ENCODE measurements at places on chromosomes 2 and 18.

- peak; percentile 40 for DNase-seq
Observed at GRCh38 chr18:9613550-9614400, 584 bp downstream of the PPP4R1 start.

- DNase-seq = peak; percentile 36
Observed at GRCh38 chr2:60764736-60765534, 8.9 kb downstream of the PAPOLG start.

- DNase-seq = no peak
Observed at GRCh38 chr2:20507166-20507692, 60.4 kb downstream of the RHOB start.

DNA sequence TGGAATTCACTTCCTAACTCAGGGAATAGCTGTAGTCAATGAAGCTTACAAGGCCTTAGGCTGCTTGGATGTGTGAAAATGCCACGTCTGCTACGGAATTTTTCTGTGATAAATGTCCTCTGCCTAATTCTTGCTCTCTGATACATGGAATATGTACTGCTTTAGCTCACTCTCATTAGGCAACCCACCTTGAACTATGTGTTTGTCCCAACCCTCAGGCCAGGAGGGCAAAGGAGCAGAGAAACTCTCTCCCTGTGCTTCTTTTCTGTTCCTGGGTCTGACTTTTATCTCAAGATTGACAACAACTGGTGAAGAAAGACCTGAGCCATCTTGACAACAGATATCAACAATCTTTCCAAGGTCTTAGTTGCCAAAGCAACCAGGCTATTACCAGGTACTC is 143.9 kb downstream of the GCA start:
- no peak for DNase-seq

DNA sequence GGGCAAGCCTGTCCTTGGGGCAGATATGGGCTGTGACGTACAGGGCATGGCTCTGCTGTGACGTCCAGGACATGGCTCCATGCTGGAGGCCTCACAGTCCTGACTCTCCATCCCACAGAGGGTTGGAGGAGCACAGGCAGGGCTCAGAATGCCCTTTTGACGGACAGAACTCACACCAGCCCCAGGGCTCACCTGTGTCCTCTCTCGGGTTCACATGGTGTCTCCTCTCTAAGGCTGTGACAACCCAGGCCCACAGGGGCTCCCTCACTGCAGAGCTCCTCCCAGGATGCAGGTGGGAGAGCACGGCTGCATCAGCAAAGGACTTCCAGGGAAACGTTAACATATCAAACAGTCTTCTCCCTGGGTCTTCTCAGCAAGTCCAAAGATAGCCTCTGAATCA is 133.8 kb downstream of the EIPR1 start:
- DNase-seq = no peak

DNA sequence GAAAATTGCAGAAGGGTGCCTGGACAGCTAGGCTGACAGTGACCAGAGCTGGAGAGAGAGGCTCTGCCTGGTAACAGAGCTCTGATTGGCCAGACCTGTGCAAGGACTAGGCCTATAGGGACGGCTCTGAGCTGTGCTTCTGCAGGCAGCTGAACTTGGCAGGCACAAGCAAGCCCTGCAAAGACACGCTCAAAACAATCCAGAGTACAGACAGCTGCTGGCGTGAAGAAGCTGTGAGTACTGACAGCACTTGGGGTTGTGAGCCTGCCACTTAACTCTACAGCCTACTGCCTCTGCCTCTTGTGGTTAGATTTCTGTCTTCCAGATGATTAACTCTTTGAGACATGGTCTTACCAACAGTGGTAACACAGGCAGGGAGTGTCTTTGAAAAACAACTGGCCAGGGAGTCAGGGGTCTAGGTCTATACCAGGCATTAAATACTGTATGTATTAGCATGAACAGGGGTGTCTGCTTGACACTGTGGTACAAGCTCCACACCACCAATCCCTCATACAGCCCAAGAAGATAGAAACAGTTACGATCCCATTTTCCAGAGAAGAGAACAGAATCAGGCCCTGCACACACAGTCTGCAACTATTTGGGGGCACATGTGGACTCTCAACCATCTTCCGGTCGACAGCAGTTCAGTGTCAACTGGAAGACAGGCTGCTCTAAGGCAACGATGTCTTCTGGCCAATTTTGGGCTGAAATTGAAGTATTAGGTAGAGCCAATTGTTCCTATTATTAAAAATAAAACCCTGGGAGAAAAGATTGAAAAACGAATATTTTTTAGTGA is 568.4 kb downstream of the TNS1 start:
- DNase-seq = peak; percentile 38

- DNase-seq = no peak
Observed at GRCh38 chr2:86772611-86773010, 18.1 kb downstream of the CD8A start.

DNA sequence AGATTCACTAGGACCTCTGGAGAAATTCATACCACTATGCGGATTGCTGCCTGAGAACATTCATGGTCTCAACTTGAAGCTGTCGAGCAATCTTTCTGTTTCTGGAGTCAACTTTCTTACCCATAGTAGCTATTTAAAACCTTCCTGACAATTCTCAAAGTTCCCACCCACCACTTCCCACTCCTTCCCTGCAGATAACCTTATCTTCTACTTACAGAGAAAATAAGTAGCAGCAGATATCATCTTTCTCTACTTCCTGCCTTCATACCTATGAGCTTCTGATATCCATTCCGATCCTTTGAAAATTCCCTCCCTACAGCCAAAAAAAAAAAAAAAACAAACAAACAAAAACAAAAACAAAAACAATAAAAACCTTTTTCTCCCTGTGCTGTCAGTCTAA is 81.2 kb upstream of the CYRIA start:
- DNase-seq = no peak

DNA sequence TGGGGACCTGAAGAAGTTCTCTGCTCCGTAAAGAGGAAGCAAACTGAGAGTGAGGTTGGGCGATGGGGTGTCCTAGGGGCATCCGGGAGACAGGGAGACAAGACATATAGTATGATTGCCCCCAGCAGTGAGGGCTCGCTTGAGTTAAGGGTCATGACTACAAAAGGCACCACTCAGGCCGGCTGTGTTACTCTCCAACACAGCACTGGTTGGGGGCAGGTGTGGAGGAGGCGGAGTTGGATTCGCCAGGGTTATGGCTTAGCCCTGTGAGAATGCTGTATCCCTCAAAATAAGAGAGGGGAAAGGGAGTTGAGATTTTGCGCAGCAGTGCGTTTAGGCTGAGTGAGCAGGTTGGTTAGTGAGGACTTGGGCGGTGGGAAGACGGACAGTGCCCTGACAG is 12.0 kb downstream of the DYSF start:
- DNase-seq = no peak

GRCh38 chr2:121532347-121532766 is 1.7 kb downstream of the RNU4ATAC start:
- no peak for DNase-seq

DNA sequence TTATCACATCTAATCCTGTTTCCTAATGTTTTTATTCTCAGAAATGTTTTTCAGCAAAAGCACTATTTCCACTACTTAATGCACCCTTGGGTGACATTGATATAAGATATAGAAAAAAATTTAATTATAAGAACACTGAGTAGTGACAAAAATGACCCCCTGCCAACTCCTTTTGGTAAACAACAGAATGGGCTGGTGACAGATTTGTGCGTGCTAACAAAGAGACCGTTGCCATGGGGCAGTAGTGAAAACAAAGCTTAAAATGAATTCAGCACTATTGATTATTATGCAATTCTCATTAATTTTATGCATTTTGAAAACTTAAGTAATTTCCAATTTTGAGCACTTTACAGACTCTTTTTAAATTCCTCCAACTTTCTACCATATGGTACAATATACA is 33.1 kb downstream of the RDH14 start:
- DNase-seq = no peak

- no peak for DNase-seq
Observed at GRCh38 chr2:16293871-16294270, 353.5 kb downstream of the MYCN start.

DNA sequence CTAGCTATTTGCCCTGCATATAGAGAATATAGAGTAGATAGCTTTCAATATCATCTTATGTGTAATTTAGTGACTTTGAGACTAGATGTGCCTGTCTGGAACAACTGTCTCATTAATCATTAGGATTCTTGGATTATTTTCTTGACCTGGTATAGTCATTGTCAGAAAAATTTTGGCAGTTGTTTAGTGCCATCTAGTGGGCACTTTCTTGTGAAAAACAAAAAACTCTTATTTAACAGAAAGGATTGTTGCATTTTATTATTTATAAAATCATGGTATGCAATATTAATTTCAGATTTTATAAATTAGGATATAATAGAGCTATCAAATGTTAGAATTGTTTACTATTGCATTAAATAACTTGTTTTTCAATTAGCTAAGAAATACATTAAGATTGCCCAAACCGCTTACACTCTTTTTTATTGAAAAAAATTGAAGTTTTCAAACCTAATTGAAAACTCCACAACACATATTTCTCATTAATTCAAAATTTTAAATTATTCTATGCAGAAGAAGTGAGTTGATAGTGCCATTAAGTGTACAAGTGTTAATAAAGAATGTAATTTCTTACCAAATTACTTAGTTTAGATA is 80.3 kb downstream of the DYNAP start:
- peak; percentile 34 for DNase-seq

DNA sequence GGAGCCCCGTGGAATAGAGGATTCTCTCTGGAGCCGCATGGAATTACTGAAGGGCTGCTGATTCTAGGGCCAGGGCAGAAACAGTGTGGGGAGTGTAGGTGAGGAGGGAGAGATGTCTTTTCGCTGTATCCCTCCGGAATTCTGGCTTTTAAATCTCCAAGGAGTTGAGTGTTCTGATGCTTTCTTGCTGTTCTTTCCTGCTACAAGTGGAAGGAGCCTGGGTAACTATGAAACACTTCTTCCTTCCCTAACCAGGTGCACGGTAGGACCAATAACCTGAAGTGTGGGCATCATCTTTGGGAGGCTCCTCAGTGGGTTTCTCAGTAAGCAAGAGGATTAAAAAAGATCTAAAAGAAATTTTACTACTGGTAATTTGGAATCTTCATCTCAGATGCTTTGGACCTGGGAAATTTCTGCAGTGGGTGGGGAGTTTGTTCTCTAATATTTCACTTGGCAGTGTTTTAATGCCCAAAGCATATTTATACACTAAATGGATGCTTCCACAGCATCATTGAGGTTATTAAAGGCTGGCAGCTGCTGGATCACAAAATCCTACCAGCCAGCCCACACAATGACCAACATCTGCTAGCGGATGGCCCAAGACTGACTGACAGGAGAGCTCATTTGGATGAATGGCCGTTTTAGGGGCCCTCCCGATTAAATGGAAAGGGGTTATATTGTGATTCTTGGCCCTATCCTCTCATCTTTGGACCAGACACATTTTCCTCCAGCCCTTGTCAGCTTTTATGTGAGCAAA is 2.1 kb downstream of the EML6 start:
- no peak for DNase-seq

DNA sequence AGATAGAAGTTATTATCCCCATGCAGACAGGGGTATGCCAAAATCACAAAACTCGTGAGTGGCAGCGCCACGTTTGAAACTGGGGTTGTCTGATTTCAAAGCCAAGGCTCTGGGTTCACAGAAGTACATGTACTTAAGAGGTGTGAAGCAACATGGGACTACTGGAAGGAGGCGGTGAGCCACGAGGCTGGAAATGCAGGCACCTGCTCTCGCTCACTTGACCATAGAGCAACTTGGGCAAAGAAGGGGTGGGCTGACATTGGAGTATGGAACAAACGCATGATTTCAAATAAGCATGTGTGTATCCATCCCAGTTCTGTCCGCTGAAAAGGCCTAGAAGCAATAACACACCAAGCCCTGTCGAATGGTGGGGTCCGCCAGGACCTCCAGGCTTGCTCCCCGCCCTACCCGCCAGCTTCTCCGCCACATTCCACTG is 593 bp upstream of the ACTR2 start:
- DNase-seq = no peak

- no peak for DNase-seq
Observed at GRCh38 chr2:217878915-217879590, 123.7 kb downstream of the TNS1 start.

DNA sequence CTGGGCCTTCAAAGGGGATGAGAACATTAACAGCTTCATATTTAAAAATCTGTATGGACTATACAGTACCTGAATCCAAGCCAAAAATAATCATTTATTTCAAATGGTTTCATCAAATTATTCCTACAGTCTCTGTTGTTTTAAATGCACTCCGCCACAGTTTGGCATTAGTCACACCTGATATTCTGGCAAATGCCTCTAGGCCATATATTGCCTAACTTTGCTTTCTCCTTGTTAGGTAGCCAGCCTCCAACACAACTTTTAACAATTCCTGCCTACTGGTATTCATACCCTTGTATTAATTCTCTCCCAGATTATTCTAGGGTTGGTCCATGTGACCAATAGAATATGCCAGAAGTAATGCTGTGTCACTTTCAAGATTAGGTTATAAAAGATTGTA is 146.6 kb upstream of the FANCL start:
- no peak for DNase-seq

- DNase-seq = no peak
Observed at GRCh38 chr2:160507464-160507863, 13.9 kb upstream of the RBMS1 start.

GRCh38 chr18:59041296-59041695 is 98.4 kb upstream of the SEC11C start:
- DNase-seq = no peak

DNA sequence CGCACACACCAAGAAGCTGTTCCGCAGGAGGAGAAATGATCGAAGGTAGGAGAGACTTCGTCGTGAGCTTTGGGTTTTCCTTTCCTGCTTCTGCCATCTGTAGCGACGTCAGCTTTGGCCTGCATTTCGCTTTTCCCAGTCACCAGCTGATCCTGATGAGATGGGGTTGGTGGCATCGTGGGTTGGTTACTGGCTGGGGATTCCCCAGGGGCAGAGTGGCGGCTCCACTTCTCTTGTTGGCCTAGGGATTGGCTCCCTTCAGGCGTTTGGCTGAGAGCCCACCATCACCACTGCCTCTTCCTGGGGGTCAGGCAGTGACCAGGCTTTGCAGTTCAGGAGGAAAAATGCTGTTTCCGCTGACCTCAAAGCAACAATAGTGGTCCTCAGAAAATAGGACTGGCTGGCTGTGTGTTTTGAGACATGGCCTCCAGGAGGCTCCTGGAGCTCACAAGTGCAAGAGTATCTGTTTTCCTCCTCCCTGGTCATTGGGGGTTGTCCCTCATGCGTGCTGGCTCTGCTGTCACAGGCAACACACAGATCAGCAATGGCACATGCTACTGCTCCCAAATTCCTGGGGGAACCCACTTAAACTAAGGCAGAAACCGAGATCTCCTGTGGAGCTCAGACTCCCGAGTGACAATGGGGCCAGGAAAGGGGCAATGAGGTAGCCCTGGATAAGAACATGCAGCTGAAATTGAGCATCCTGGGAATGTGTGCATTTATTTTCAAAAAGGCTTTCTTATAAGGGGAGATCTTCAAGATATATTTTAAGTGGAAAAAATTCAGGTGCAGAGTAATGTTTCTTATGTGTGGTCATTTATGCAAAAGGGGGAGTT is 173.0 kb downstream of the CTIF start:
- no peak for DNase-seq

- DNase-seq = no peak
Observed at GRCh38 chr18:58618822-58619595, 9.9 kb downstream of the ALPK2 start.

DNA sequence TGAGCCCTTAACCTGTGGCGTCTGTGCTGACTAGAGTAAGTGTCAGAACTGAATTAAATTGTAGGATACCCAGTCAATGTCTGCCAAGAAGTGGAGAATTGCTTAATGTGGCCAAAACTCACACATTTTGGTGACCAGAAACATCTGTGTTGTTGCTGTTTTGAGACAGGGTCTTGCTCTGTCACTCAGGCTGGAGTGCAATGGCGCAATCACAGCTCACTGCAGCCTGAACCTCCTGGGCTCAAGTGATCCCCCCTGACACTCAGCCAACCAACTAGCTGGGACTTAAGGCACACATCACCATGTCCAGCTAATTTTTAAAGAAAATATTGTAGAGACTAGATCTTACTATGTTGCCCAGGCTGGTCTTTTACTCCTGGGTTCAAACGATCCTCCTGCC is 34.4 kb upstream of the RTN4 start:
- DNase-seq = no peak

Data from LoVo (cell line).